Osteocyte (in vitro differentiated cells): ENCODE measurements at places on chromosomes 11 and 22. TPM values are rescaled to one million over a fixed set of nuclear protein-coding genes. Genes with fewer than 3 reads are reported as not detected.

The RASSF10 gene
- not detected in 2 replicates for total RNA-seq

The OR51B5 gene
- not detected in 2 replicates for total RNA-seq

- peaks cover 66% of the 10 kb centered on the region for H3K4me1 ChIP-seq
- H3K27ac ChIP-seq: peak overlapping the region; percentile 95
- no peaks in the 10 kb centered on the region for H3K36me3 ChIP-seq
These were observed 25.7 kb downstream of the ARHGEF17 start for GRCh38 chr11:73333640-73334383.

The LRP5 gene
- 162 and 179 TPM in 2 replicates for total RNA-seq

The GAS2L1 gene
- 21.6 and 22.3 TPM in 2 replicates for total RNA-seq

The RTN4RL2 gene
- total RNA-seq: 0.81 and 0.84 TPM in 2 replicates

- no peaks in the 10 kb centered on the region for H3K27me3 ChIP-seq
- H3K27ac ChIP-seq: peak overlapping the region; percentile 74
- H3K36me3 ChIP-seq: peaks cover 2% of the 10 kb centered on the region
- no peak for DNase-seq
- peaks cover 55% of the 10 kb centered on the region for H3K4me1 ChIP-seq
These were observed 12.5 kb downstream of the LRP4 start for GRCh38 chr11:46905806-46906205.
